ENCODE measurements at places on chromosomes 3 and 15.

GRCh38 chr3:157514371-157514895, 11.2 kb upstream of the VEPH1 start:
- no peak for DNase-seq

DNA sequence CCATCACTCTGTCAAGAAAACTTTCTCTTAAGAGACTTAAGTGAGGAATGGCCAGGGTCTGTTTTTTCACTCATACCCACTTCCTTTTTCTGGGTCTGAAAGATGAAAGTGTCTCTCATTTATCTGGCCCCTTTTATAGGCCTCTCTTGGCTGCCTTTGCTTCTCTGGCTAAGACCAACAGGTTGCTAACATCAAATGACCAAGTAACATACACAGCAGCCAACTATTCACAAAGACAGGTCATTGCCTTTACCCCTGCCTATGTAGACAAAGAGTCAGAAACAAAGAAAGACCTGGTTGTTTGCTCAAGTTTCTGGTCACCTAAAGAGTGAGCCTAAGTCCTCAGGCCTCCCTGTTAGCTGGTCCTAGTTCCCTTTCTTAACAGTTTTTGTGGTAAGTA, 24.0 kb upstream of the CSTA start:
- DNase-seq, result no peak

GRCh38 chr3:169969174-169970095, 2.8 kb downstream of the SEC62 start:
- peak; percentile 22 for DNase-seq

DNA sequence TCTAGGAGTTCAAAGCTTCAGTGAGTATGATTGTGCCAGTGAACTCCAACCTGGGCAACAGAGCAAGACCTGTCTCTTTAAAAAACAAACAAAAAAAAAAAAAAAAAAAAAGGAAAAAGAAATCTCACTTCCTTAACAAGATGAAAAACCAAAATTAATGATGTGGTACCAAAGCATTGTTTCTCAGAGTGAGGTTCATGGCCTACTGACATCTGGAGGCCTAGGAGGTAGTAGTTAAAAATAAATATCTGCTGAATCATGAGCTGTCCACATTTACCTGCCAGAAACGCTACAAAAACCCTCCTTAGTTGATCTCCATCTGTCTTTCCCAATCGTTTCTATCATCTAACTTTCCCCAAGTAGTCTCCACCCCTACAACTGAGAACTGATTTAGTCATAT, 51.2 kb downstream of the EPHA6 start:
- DNase-seq, result no peak

DNA sequence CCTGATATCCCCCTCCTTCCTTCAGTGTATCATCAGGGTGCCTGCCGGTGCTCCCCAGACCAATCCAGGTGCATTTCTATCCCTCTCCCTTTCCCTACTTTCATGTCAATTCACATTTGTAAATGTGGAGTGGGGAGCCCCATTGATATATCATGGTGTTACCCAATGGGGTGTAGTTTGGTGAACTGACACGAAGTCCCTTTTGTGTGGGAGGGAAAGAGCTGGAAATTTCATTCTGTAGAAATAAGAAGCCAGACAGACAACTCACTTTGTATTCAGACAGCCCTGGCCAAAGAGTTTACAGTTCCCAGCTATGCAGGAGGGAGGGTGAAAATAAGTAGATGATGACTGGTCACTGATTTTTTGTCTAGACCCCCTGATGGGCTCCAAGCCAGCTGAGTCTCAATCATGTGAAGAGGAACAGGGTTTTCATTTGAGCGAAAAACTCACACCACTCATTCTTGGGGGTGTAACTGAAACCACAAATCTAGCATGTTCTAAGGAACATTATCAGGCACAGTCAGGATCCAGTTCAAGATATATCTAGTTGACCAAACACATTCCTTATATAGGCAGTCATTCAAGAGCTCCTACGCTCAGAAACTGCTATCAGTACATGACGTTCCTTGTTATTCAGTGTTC, 58.9 kb downstream of the LMCD1 start:
- peak; percentile 64 for DNase-seq

- no peak for DNase-seq
Measured at GRCh38 chr3:106643684-106644161, 733.5 kb upstream of the CCDC54 start.

DNA sequence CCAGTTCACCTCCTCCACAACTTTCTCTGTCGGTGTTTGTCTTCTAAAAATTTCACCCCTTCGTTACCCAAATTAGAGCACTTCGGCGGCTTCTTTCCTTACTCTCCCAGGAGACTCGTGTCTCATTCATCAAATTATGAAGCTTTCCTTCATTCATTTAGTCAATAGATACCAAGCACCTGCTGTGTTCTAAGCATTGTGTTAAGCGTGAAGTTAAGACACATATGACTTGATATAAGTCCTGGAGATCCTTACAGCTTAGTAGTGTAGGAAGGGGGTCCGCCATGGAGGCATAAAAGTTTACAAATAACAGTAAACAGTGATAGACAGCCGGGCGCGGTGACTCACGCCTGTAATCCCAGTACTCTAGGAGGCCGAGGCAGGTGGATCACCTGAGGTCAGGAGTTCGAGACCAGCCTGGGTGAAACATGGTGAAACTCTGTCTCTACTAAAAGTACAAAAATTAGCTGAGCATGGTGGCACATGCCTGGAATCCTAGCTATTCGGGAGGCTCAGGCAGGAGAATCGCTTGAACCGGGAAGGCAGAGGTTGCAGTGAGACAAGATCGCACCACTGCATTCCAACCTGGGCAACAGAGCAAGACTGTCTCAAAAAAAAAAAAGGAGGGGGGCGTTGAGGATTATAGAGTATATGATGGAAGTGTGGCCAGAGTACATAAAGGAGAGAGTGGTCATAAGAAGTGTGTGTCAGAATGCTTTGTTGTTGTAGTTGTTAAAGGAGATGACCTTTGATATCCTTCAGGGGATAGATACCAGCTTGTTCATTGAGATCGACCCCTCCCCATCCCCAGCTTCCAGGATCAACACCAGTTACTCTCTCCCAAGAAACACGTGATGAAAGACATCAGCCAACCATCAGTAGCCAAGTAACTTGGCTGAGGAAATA, 744 bp upstream of the CCDC32 start:
- DNase-seq, result no peak

DNA sequence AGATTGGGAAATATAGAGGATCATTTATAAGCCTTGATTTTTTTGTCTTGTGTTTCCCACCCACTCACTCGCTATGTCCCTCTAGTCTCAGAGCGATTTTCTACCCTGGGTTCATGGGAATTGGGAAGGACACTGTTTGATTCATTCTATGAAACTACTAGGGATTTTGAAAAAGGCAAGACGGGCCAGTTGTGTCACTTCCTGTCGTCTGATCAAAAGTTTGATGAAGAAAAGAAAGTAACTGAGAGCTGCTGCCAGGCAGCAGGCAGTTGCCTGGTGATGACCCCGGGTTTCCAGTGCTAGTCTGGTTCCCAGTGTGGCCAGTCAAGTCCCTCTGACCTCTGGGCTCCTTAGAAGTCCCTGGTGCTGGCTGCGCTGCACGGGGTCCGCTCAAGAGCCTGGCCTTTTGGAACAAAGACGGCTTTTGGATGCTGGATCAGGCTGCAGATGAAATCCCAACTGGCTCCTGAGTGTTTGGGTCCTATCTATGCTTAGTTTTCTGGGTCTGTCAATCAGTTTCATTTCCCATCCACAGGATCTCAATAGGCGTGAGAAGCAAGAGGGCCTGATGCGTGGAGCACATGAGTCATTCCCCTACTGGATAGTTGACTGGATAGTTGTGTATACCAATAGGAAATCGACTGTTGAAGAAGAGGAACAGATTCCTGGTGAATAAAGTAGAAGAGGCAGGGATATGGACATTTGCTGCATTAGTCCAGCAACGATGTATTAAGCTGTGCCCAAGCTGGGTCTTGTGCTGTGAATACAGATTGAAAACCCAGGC, 89.7 kb downstream of the EEFSEC start:
- no peak for DNase-seq

GRCh38 chr3:64666171-64666588, 21.6 kb downstream of the ADAMTS9 start:
- no peak for DNase-seq
